ENCODE measurements at places on chromosomes 7 and 10.

DNA sequence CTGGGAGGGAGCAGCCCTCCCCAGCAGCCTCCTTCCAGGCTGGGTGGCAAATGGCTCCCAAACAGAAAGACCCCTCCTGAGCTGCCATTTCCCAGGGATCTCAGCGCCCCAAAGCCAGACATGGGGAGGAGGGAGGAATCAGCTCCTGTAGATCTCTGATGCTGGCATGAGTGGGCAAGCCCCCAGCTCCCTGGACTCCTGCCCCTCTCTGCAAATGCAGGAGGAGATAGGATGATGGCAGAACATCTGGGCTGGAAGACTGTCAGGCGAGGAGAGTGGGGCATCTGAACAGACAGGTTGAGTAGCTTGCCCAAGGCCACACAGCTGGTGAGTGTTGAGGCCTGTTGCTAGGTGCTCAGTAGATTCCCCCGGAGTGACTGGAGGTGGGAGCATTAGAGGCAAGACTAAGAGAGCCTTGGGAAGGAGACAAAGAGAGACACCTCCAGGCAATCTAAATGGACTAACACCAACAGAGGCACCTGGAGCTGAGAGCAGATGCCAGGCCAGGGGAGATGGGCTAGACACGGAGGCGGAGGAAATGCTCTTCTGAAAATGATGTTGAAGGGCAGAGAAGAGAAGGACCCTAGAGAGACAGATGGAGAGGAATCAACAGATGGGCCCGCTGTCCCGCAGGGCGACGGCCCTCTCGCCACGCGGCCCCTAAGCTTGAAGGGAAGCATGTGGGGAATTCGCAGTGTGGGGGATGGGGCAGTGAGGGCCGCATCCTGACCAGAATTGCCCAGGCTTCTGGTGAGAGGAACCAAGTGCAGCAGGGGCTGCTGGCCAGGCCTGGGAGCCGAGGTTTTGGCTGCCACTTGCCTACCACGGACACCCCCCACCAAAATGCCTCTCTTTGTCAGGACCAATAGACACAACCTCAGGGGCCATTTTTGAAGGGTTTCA is 84.8 kb upstream of the LRRC4 start:
- DNase-seq: no peak

- no peak for DNase-seq
These were observed 107.5 kb downstream of the EPDR1 start for GRCh38 chr7:38027884-38028455.

- DNase-seq: no peak
These were observed 18.5 kb downstream of the PIK3CG start for GRCh38 chr7:106883456-106884026.

- no peak for DNase-seq
These were observed 28.7 kb downstream of the GHRHR start for GRCh38 chr7:30992414-30992813.

- DNase-seq: no peak
These were observed 88.6 kb downstream of the RNF216 start for GRCh38 chr7:5692845-5693278.

- no peak for DNase-seq
These were observed 42.3 kb downstream of the CPEB3 start for GRCh38 chr10:92248566-92248965.

- DNase-seq: no peak
These were observed 206.5 kb upstream of the CNTNAP2 start for GRCh38 chr7:145909991-145910513.

GRCh38 chr10:84076047-84076388 is 63.3 kb upstream of the GHITM start:
- no peak for DNase-seq

DNA sequence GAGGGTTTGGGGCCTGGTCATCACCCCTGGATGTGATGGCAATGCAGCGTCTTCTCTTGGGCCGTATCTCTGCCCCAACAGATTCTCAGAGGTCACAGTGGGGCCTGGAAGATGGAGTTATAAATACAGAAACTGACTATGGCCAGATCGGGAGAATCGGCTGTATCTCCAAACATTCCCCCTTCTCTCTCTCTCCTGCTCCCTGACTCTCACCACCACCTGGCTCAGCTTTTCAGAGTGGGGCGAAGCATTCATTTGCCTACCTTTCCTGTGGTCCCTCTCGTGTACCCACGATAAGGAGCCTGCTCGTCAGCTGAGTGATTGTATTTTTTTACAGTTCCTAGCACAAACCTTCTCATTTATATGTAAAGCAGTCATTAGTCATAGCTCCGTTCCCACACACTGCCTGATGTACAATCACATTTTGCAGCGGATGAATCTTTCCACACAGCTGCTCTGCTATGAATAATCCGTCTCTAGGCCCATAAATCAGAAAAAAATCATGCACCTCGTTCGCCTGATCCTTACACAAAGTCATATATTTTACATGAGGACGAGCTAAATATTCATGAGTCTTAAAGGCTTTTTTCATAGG is 23.2 kb upstream of the BTRC start:
- no peak for DNase-seq

DNA sequence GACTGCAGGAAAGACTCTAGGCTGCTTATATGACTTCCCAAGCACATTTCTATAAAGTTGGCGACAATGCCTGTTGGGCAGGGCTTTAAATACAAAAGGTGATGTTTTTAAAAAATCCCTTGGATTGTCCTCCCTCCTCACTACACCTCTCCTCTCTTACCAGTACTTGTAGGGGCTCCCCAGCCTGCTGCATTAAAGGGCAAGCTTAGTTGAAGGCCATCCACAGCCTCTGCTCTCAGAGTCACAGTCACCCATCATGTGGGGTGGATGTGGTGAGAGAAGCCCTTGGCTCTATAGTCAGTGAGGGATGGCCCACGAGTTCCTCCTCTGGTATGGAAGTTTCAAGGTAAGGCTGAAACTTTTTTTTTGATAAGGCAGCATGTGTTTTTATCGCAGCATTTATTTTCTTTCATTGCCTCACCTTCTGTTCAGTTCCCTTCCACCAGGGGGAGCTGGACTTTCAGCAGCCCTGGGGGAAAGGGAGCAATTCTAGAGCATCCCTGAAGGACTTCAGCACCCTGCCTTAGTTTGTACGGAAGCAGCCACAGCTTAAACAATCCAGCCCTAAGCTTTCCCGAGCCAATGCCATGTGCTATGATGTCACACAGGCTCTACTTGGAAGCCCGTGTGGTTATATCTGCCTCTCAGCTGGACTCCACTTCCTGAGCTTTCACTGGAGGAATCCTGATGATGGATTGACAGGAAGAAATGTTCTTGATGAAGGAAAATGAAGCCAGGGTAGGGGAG is 131.9 kb downstream of the CALCR start:
- DNase-seq: no peak

- no peak for DNase-seq
These were observed 329.5 kb downstream of the CRPPA start for GRCh38 chr7:16091701-16092310.

DNA sequence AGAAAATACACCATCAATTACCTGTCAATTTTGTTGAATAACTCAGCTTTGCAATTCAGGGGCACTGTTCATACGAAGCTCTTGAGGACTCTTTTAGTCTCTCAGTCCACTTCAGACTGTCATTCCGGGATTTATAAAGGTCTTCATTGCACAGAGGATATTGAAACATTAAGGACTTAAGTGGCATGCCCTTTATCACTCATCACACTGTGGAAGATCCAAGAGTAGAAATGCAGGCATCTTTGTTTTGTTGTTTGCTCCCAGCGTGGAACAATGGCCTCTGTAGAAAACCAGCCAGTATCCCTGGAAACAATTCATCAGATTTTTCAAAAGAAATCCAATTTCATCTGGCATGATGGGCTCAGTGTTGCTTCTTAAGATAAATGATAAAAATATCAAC is 66.3 kb upstream of the LRGUK start:
- DNase-seq: no peak

- no peak for DNase-seq
These were observed 44.1 kb upstream of the ADO start for GRCh38 chr10:62760401-62760800.

DNA sequence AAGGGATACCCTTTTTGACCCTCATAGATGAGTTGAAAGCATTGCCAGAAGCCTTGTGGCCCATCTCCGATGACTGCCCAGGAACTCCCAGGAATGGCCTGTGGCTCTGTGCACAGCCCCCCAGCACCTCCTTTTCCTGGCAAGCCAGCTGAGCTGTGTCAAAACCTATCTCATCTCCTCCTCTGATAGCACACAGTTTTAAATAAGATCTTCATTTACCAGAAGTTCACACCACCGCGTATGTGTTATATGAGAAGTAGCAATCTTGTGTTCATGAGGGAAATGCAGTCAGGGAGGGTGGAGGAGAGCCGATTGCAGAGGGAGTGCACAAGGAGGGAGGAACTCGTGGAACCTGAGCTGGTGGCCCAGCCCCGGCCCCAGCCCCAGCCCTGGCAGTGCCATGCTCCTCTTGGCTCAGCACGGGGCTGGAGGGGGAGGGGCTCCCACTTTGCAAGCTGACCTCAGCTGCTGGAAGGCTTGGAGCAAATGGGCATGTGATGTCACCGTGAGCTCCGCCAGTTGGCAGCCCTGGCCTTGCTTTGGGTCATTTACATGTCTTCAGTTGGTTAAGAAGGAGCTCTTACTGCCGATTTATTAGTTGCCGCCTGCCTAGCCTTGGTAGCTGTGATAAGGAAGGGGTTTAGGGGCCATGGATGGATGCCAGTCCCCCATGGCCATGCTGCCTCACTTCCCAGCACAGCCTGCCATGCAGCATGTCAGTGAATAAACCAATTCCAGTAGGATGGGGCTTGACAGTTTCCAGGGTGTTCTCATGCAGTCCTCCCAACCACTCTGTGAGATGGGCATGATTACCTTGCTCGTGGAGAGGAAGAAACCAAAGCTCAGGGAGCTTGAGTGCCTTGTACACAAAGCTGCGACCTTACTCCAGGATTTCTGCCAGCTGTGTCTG is 20.0 kb downstream of the UNC5B start:
- DNase-seq: no peak

DNA sequence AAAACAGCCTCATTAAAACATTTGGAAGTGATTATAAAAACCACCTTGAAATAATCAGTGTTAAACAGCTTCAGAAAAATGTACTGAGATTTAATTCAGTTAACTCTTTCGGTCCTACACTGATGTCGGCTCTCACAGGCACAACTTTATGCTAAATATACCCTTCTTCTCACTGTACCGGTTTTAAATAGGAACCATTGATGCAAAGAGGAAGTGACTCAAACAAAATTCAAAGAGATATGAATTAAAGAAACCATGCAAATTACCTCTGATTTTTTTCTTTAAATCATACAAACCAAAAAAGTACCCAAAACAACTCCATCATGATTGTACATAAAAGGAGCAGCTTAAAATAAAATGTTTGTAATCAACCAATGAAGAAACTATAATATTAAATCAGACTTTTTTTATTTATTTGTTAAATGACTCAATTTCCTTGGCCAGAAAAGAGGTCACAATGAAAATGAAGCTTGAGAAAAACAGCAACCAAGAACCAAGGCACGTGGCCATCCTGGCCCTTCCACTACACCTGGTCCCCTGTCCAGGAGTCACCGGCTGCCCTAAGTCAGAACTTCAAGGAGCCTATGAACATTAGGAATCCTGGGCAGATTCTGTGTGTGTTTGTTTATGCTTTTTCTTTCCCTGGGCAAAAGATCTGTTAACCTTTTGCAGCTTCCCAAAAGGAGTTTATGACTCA is 73.0 kb upstream of the CABCOCO1 start:
- no peak for DNase-seq

- no peak for DNase-seq
These were observed 16.6 kb downstream of the PLAC9 start for GRCh38 chr10:80149123-80149522.

- no peak for DNase-seq
These were observed 137.9 kb downstream of the DNAJB6 start for GRCh38 chr7:157474685-157475084.

DNA sequence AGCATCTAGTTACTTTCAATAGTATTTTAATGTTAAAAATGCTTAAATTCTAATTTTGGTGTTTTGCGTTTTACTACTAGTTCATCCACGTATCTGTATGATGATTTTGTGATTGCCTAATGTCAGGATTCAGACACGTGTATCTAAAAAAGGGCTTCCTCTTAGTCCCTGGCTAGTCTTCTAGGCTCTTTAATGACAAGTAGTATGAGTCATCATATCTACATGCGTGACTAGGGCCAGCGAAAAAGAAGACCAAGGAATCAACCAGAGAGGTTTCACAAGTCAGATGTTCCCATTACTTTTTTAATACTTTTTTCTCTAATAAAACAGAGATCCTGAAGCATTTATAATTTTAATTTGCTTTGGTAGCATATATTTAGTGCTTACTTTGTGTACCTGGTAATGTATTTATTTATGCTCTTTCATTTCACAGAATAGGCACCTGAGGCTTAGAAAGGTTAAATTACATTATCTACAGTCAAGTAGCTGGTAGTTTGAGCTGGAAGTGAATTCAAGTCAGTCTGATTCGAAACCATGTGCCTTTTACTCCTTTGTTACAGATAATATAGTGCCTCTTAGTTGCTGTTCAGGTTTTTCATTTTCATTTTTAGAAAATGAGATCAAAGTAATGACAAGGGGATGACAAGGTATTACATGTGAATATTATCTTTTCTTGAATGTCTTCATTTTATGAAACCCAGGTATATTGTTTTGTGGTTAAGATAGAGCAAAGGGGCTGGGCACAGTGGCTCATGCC is 140.3 kb downstream of the FOXP2 start:
- no peak for DNase-seq

GRCh38 chr10:133253361-133253955 is 15.8 kb downstream of the VENTX start:
- DNase-seq: no peak

DNA sequence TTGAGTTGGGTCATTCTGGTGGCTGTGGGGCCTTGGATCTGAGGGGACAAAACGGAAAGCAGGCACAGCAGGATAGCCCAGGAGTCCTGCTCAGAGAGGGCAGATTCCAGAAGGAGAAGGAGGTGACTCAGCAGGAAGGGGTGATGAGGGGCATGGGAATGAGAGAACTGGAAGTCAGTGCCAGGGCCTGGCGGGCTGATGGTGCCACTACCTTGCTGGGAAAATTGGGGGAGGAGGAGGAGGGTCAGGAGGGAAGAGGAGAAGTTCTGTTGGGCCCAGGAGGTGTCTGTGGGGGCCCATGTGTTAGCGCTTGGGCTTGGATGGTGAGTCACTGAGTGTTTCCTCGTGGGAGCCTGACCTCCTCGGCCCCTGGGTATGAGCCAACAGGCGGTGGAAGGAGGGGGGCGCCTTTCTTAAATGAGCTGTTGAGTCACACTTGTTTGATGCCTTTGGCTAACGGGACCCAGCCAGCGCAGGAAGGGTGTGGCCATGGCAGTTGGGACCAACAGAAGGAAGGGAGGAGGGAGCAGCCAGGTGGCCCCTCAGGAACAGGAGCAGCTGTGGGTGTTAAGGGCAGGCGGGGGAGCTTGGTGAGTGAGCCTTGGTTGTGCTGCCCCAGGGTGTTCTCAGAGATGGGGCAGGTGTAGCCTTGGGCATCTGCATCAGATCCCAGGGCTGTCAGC is 130.0 kb upstream of the BTBD16 start:
- no peak for DNase-seq

DNA sequence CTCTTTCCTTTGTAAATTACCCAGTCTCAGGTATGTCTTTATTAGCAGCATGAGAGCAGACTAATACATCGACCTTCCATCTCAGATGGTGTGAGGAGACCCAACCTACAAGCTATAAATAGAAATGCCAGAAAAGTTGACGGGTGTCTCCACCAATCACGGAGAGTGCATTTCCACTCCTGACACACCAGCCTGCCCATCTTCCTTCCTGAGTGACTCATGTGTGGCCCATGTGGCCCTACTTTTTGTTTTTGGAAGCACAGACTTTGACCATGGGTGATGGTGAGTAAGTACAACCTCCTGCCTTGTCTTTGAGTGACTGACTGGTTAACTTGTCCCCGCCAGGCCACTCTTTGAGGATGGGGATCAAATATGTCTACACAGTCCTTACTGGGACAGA is 147.0 kb downstream of the OAT start:
- DNase-seq: no peak

Measured in stimulated activated CD4-positive, alpha-beta T cell treated with anti-CD3 and anti-CD28 coated beads, Interleukin-15, amount 100 ng/mL, for 1 hour (primary cell).